D341Med (cell line): ENCODE measurements at places on chromosomes 4 and X.

DNA sequence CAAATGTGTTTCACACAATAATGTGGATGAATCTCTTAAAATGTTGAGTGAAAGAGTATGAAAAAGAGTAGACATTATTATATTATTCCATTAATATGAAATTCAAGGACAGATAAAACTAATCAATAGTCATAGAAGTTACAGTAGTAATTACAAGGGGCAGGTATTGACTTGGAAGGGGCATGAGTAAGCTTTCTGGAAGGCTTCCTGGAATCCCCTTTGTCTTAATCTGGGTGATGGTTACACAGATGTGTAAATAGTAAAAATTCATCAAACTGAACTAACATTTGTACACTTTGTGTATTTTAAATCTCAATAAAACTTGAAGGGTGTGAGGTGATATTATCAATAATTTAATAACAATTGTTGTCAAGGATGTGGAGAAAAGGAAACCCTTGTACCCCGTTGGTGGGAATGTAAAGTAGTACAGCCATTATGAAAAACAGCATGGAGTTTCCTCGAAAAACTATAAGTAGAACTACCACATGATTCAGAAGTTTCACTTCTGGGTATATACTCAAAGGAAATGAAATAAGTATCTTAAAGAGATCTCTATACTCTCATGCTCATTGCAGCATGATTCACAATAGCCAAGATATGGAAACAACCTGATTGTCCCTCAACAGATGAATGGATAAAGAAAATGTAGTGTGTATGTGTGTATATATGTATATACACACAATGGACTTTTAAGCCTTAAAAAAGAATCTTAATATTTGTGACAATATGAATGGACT is 96.9 kb upstream of the MID1IP1 start:
- DNase-seq, result no peak

GRCh38 chrX:71056867-71057266 is 11.3 kb downstream of the SNX12 start:
- DNase-seq, result no peak

DNA sequence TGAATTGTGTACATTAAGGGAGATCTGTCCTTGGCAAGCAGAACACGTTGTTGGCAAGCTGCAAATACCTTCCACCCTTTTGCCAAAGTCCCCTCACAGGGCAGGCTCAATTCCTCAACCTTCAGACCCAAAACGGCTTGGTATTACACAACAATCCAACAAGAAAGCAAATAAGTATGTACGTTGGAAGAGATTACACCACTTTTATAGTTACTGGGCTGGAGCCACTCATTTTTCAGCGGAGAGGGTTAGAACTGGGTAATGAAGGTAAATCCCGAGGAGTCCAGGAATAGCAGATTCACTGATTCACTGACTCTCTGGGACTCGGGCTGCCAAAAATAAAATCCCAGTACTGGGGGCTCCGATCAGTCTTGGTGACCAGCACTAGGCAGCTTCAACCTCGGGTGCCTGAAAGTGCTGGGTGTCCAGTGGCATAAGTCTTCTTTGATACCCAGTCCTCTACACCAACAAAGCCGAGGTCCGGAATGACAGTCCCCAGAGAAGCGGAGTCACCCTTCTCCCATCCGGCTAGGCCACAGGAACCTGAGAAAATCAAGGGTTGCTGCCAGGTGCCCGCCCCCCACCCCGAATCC is 587 bp downstream of the TIMM8A start:
- DNase-seq, result peak; percentile 45

DNA sequence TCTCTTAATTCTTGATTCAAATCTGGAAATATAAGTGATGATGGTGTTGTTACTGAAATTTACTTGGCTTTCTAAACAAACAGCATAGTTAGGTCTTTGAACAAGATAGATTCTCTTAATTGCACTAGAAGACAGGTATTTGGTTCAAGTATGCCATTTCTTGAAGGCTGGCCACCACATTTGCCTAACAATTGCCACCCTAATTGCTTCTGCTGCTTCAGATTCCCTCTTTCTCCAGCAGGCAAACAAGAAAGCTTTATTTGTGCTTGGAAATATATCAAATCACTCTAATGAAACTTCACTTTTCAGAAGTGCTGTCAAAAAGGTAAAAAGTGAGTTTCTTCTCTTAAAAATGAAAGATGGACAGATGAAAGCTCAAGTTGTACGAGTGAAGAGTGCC is 418.6 kb downstream of the INPP4B start:
- no peak for DNase-seq

GRCh38 chr4:152458801-152459302 is 77.0 kb downstream of the FBXW7 start:
- no peak for DNase-seq

DNA sequence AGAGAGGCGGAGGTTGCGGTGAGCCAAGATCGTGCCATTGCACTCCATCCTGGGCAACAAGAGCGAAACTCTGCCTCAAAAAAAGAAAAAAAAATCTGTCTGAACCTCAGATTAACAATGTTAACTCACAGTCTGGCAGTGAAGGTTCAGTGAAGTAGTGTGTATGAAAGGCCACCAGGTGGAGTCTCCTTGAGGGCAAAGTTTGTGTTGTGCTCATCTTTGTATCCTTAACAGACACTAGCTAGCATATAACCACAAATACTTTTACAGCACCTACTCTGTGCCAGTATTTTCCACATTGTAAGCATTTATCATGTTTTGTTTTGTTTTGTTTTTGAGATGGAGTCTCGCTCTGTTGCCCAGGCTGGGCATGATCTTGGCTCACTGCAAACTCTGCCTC is 46.0 kb upstream of the MGST2 start:
- DNase-seq, result no peak
